ENCODE measurements at places on chromosomes 2 and 18. TPM values are rescaled to one million over a fixed set of nuclear protein-coding genes. Genes with fewer than 3 reads are reported as not detected.

GRCh38 chr2:240600451-240600961 is 14.0 kb downstream of the CAPN10 start:
- DNase-seq, result no peak

CENPA gene
- total RNA-seq, result 0.23 TPM

GRCh38 chr2:9191041-9191481 is 15.6 kb upstream of the ASAP2 start:
- DNase-seq, result no peak

APCDD1 gene
- 41.0 TPM for total RNA-seq
